H54 (cell line): ENCODE measurements at places on chromosomes 2 and 18.

- DNase-seq, result no peak
Measured at GRCh38 chr2:56515399-56515798, 331.6 kb downstream of the CCDC85A start.

- DNase-seq, result no peak
Measured at GRCh38 chr2:198909525-198910267, 548.0 kb downstream of the SATB2 start.

DNA sequence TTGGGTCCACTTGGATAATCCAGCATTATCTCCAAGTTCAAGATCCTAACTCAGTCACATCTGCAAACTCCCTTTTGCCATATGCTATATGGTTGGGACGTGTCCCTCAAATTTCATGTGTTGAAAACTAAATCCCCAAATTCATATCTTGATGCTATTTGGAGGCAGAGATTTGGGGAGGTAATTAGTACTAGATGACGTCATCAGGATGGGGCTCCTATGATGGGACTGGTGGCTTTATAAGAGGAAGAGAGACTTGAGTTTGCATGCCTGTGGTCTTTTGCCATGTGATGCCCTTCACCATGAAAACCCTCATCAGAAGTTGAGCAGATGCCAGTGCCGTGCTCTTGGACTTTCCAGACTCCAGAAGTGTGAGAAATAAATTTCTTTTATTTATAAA lies 16.8 kb upstream of the SMAD4 start:
- no peak for DNase-seq

DNA sequence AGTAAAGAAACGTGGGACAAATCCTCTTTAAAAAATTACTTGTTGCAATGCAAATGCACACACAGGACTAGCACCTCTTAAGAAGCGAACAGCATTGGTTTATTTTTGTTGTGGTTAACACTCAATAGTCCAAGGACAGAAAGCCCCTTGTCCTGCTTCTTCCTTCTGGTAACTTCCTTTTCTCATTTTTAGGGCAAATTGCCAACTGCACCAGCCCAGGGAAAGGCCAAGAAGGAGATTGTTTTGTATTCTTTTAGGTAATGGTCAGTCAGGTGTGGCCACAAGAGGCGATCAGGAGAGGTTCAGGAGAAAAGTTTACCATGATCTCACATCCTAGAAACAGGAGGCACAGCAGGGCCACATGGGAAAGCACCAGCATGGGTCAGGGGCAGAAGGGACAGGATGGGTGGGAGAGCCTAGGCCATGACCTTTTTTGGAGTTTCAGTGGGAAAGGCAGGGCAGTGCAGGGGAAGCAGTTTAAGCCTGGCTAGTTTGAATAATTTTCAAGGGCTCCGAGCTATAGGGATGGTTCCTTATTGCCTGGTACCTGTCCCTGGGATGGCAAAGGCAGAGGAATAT lies 73.0 kb downstream of the CHRNA1 start:
- no peak for DNase-seq

DNA sequence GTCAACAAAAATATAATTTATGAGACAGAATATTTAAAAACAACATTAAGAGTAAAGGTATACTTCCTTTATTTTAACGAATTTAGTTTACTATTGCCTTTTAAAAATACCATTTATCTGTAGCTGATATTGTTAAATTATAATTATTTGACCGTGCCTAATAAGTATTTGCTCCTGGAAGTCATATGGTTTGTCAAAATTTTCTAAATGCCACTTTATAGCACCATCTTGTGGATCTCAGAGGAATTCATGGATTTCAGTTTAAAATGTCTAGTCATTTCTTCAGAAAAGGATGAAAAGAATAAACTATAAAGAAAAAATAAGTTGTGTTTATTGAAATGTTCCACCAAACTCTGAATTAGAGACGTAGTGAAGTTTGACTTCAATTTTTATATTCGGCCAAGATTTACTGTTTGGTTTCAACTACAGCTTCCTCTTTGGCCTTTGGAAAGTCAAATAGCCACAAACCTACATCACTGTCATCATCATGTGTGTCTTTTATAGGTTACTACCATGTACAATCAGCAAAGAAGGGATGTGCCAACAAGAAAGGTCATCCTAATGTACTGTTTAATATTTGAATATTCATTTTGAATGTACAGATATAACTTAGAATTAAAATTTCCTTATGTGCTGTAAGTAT lies 10.3 kb upstream of the FTCDNL1 start:
- DNase-seq, result no peak

GRCh38 chr2:180969124-180969523 lies 11.3 kb upstream of the UBE2E3 start:
- DNase-seq, result no peak

GRCh38 chr2:172672114-172672513 lies 63.5 kb upstream of the RAPGEF4 start:
- no peak for DNase-seq
